ENCODE measurements at places on chromosomes 2 and 18.
A peak's percentile ranks its signal among the peaks of the same experiment; 100 is the strongest.

DNA sequence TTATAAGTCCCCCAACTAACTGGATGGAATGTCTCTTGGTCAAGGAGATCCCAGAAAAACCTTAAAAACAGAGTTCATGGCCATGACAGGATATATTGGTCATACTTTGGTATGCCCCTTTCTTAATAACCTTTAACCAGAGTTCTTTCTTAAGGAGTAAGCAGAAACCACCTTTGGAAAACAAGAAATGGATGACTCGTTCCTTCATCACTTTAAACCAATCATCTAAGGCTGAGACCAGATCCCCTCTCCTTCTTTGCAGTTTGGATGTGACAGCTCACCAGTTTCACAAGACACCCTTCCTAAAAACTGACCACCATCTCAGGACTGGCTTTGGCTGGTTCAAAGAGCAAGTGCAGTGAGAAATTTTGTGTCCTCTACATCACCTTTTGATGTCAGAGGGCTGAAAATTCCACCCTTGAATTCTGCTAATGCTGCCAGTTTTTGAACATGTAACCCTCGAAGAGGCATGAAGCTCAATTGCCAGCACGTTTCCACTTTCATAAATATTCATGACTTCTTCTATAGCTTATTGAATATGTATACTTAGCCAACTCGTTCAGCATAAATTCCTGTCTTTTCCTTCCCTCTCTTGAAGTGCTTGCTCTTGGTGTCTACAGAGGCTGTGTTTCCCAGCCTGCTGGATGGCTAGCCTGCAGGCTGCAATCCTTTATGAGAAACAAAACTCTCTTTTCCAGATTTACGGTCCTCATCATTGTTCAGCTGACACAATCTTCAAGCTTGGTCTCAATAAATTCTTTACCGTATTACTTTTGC, 1323.5 kb upstream of the TMEFF2 start:
- DNase-seq: no peak

GRCh38 chr2:142037066-142037465, 93.8 kb downstream of the LRP1B start:
- no peak for DNase-seq

DNA sequence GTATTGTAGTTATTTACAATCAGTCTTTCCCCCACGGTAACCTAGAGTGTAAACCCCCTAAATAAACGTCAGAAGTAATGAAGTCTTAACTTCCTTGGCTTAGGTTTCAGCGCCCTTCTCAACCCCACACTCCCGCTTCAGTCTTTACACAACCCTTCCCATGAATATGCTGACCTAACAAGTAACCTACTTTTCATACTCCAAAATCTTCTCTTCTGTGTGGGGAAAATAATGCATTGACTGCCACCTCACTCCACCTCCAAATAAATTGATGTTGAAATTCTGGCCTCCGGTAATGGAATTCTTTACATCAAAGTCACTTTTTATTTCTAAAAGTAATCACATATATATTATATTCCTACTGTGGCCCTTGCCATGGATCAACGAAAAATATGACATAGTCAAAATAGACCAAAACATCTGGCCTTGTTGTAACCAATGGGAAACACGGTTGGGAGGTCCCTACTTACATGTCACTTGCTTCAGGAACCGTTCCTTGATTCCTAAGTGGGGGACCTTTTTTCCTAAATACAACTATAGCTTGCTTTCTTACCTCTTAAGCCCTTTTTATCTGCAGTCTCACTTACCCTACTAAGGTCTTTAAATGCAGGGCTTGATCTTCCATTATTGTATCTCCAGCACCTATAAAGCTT, 961 bp downstream of the GEN1 start:
- peak; percentile 10 for DNase-seq

DNA sequence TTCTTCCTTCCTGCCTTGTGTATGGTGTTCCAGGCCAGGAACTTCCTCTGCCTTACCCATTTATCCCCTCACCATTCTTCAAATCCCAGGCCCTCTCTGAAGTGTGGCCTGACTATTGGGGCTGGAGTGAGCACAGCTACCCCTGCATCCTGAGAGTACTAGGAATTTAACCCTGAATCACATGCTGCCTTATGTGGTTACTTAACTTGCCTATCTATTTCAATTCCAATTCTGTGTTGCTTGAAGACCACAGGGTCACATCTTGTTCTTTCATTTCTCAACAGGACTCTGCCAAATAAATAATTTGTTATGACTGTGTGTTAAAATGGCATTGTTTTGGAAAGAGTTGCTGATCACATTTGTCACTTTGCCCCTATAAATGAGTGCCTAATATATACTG, 108.6 kb downstream of the CERS6 start:
- DNase-seq: no peak

GRCh38 chr2:9944330-9944758, 7.1 kb upstream of the GRHL1 start:
- DNase-seq: no peak

DNA sequence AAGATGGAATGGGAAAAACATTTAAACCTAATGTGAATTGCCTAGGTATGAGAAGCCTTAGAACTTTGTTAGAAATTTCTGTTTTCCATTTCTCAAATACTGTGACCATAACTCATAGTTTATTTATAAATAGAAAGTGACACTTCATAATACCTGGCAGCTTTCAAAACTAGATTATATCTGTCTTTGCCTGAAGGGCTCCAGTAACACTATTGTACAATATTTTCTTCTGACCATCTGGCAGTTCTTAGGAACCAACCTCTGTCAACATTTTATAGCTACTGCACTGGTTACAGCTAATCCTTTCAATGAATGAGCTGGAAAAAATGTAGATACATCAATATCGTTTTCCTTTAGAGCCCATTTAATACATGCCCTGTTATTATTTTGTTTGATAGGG, 237.4 kb downstream of the CAMKMT start:
- DNase-seq: peak; percentile 65

- DNase-seq: no peak
Measured at GRCh38 chr2:82667491-82667890, 1791.6 kb downstream of the SUCLG1 start.

GRCh38 chr18:23765931-23766330, 76.7 kb downstream of the LAMA3 start:
- DNase-seq: no peak

DNA sequence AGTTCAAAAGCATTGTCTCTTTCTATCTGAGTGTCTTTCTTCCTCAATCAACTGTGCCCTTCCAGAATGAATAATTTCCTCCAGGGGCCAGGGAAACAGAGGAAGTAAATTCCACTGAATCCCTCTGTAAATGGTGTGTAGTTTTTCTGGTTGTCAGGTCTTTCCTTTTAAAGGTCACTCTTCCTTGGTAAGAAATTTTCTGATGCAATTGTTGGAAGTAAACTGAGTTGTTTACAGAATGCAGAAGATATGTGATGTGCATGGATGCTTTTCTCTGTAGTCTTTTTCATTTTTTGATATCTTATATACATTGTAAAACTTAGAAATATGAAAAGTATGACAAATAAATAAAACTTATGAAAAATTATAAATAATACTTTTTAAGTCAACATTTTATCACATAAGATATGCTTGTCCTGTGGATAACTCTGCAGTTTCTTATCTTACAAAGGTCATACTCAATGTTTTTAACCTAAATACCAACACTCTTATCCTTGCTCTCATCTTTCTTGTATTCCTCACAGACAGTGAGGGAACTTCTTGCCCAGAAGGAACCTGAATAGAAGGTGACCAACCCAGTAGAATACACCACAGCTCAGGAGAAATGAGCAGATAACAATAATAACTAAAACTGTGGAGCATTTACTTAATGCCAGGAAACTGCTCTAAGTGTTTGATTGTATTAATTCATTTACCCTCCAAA, 234.5 kb downstream of the METTL4 start:
- no peak for DNase-seq

All from SK-N-DZ (cell line).